ENCODE measurements at places on chromosomes 11 and 22. TPM values are rescaled to one million over a fixed set of nuclear protein-coding genes. Genes with fewer than 3 reads are reported as not detected.

The PIWIL4 gene
- 1.9 TPM for total RNA-seq

GRCh38 chr11:78740199-78741071 lies 165.8 kb upstream of the NARS2 start:
- H3K4me1 ChIP-seq = peaks cover 2% of the 10 kb centered on the region
- H3K27me3 ChIP-seq = no peaks in the 10 kb centered on the region
- no peak overlapping the region for H3K27ac ChIP-seq
- peaks cover 10% of the 10 kb centered on the region for H3K36me3 ChIP-seq
- DNase-seq = no peak
- H3K4me3 ChIP-seq = no peak overlapping the region

DNA sequence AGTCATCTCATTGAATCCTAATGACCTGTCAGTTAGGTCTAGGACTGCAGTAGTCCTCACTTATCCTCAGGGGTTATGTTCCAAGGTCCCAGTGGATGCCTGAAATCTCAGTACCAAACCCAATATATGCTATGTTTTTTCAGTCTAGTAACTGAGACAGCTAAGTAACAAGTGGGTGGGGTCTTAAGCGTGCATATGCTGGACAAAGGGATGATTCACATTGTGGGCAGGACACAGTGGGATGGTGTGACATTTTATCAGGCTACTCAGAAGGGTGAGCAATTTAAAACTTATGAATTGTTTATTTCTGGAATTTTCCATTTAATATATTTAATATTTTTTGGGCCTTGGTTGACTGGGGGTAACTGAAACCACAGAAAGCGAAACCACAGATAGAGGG lies 29.0 kb downstream of the DDX10 start:
- H3K36me3 ChIP-seq = peaks cover 15% of the 10 kb centered on the region
- DNase-seq = no peak
- peaks cover 7% of the 10 kb centered on the region for H3K4me1 ChIP-seq
- H3K27ac ChIP-seq = no peak overlapping the region
- no peaks in the 10 kb centered on the region for H3K27me3 ChIP-seq

GRCh38 chr11:123100379-123101085 lies 38.6 kb upstream of the HSPA8 start:
- no peaks in the 10 kb centered on the region for H3K36me3 ChIP-seq
- no peak for DNase-seq
- peaks cover 6% of the 10 kb centered on the region for H3K27me3 ChIP-seq

GRCh38 chr11:68992743-68993255 lies 12.0 kb upstream of the MRGPRD start:
- no peak for DNase-seq
- H3K27me3 ChIP-seq = peaks cover 22% of the 10 kb centered on the region
- no peaks in the 10 kb centered on the region for H3K4me1 ChIP-seq
- H3K36me3 ChIP-seq = no peaks in the 10 kb centered on the region

DNA sequence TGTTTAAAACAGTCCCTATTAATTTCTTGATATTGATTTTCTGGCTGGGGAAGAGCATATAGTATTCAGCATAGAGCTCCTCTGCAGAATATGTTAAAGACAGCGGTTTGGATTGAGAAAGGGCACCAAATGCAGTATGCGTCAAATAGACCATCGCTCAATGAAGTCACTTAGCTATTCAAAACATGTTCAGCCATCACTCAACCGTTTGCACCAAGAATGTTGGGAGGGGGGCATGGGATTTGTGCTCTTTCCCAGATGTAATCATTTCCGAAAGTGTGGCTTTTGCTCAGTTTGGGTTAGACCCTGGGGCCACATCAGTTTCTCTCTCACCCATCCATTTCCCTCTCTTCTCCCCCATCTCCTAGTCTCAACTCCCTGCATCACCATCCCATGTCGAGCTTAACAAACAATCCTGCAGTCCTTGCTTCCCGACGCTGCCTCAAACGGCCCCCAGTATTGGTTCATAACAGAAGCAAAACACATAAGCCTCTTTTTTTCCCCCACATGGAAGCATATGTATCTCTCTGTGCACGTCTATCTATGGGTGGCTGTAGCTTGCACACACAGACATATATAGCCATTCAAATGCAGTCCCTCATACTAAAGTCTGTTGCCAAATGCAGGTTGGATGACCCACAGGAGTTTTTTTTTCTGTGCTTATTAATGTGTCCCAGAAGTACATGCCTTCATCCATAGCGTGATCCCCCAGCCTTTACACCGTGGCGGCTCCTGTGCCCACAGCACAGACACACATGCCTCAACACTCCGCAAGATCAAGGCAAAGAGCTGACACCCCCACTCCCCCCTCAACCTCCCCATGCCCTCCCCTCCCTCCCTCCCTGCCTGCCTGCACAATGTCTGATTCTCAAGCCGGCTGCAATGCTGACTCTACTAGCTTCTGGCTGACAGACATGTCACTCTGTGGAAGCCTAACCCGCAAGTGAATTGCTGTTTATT lies 2.6 kb downstream of the CACNG2 start:
- DNase-seq = no peak
- H3K27me3 ChIP-seq = peaks cover 87% of the 10 kb centered on the region
- no peak overlapping the region for H3K4me3 ChIP-seq
- H3K36me3 ChIP-seq = no peaks in the 10 kb centered on the region

GRCh38 chr22:25008666-25009065 lies 56.1 kb downstream of the KIAA1671 start:
- no peaks in the 10 kb centered on the region for H3K27me3 ChIP-seq
- H3K4me3 ChIP-seq = no peak overlapping the region
- H3K36me3 ChIP-seq = peaks cover 2% of the 10 kb centered on the region
- DNase-seq = no peak

The PVALB gene
- total RNA-seq = not detected

GRCh38 chr22:41526226-41526829 lies 17.9 kb downstream of the POLR3H start:
- H3K4me1 ChIP-seq = no peaks in the 10 kb centered on the region
- no peak for DNase-seq
- H3K4me3 ChIP-seq = no peak overlapping the region
- no peaks in the 10 kb centered on the region for H3K27me3 ChIP-seq
- H3K27ac ChIP-seq = peak overlapping the region; percentile 91

The CARD18 gene
- not detected for total RNA-seq

The TMEM86A gene
- 7.9 TPM for total RNA-seq

- H3K4me1 ChIP-seq = peaks cover 24% of the 10 kb centered on the region
- no peaks in the 10 kb centered on the region for H3K27me3 ChIP-seq
- no peak for DNase-seq
- H3K4me3 ChIP-seq = no peak overlapping the region
- H3K36me3 ChIP-seq = no peaks in the 10 kb centered on the region
- H3K27ac ChIP-seq = no peak overlapping the region
Observed at GRCh38 chr11:92827132-92827531, 142.3 kb upstream of the MTNR1B start.

DNA sequence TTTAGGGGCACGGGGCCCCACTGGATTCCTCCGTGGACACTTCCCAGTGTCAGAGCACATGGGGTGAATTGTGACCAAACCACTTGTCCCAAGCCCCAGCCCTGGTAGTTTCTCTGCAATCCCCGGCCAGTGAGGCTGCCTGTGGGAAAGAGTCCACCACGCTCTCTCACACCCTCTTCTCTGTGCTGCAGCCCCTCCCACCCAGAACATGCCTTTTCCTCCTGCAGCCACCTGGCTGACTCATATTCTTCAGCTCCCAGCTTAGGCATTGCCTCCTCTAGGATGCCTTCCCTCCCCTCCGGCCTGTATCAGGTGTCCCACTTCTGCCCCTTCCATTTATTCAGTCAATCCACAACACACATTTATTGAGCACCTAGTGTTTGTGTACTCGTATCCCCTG lies 5.4 kb upstream of the RPS6KB2 start:
- peak overlapping the region; percentile 3 for H3K4me3 ChIP-seq
- H3K27me3 ChIP-seq = peaks cover 4% of the 10 kb centered on the region
- H3K36me3 ChIP-seq = no peaks in the 10 kb centered on the region

The TCN2 gene
- 22.9 TPM for total RNA-seq

DNA sequence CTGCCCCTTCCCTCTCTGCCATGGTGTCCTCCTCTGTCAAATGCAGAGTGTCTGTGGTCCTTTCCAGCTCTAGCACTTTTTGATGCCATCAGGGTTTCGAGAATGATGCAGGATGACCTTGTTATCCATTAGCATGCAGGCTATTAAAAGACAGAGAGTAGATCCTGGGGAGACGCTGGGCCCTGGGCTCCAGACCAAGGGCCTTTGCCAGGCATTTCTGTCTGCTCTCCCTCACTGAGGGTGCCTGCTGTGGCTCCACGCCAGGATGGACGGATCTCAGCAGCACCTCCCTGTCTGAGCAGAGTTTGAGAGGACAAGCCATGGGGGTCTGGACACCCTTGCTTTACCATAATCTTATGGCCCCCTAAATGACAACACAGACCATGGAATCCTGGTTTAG lies 110.8 kb upstream of the CD82 start:
- no peak overlapping the region for H3K27ac ChIP-seq
- DNase-seq = no peak
- no peaks in the 10 kb centered on the region for H3K36me3 ChIP-seq
- H3K4me1 ChIP-seq = no peaks in the 10 kb centered on the region

DNA sequence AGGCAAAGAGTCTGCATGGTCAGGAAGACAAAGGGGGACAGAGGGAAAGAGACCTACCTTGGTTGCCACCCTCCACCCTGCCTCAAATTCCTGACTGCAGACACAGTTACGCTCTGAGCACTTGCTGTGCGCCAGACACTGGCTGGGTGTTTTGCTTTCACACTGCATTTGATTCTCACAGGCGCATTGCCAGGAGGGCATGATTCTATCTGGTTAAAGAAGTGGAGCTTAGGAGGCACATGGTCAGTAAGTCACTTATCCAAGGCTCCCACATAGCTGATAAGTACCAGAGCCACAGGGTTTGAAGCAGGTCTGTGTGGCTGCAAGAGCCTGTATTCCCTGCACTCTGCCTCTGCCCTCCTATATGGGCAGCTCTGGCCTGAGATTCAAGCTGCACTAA lies 103.9 kb downstream of the TIMP3 start:
- peaks cover 4% of the 10 kb centered on the region for H3K27me3 ChIP-seq
- H3K4me1 ChIP-seq = peaks cover 6% of the 10 kb centered on the region

DNA sequence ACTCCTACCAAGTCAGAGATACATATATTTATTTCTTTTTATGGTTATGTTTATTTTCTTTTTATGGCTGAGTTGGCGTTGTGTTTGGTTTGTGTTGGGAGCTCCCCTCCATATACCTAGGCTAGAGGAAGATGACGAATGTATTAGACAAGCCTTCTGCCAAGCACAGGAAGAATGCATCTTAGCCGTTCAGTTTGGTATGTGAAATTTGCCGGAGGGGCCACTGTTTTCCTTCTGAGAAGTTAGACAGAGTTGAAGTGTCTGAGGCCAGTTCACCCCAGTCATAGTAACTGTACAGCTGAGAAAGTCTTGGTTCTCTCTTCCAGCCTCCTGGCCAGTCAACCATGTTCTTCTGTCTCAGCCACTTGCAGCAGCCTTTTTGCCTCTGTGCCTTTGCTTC lies 29.8 kb downstream of the TEAD1 start:
- H3K27me3 ChIP-seq = no peaks in the 10 kb centered on the region
- peaks cover 31% of the 10 kb centered on the region for H3K4me1 ChIP-seq
- peak overlapping the region; percentile 75 for H3K27ac ChIP-seq
- no peaks in the 10 kb centered on the region for H3K36me3 ChIP-seq
- no peak for DNase-seq

The KCTD14 gene
- total RNA-seq = 8.9 TPM

- peak; percentile 88 for DNase-seq
- H3K4me3 ChIP-seq = no peak overlapping the region
- H3K4me1 ChIP-seq = peaks cover 12% of the 10 kb centered on the region
- no peaks in the 10 kb centered on the region for H3K36me3 ChIP-seq
- H3K27ac ChIP-seq = no peak overlapping the region
Observed at GRCh38 chr11:66045177-66045639, 3.8 kb downstream of the GAL3ST3 start.

DNA sequence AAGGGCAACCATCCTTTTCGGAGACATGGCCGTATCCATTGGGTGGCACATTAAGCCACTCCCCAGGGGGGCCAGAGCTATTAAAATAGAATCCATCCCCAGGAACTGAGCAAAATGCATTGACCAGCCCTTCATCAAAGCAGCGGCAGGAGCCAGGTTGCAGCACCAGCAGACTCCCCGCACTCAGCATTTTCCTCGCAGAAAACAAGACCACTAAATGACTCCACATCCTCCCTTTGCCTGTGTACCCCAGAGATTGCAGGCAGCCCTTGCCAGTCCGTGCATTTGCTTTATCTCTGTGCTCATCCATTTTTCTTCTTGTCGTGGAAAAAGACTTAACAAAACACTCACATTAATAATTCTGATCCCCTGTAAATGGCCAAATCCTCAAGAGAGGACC lies 144.4 kb upstream of the LARGE1 start:
- peaks cover 2% of the 10 kb centered on the region for H3K4me1 ChIP-seq

DNA sequence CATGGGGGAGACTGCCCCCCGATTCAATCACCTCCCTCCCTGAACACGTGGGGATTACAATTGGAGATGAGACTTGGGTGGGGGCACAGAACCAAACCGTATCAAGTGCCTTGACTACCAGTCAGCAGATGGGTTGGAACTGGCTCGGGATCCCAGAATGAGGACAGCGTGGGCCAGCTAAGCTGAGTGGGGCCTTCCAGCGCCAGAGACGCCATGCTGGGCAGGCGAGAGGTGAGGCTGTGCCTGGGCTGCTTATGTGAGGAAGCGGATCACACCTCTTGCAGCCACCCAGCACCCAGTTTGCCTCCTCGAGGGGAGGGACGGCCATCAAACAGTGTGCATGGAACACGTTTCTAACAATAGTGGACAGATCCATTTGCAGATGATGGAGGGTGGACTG lies 195.1 kb downstream of the TBC1D22A start:
- no peaks in the 10 kb centered on the region for H3K36me3 ChIP-seq
- DNase-seq = no peak
- H3K27me3 ChIP-seq = no peaks in the 10 kb centered on the region
- H3K27ac ChIP-seq = no peak overlapping the region
- no peaks in the 10 kb centered on the region for H3K4me1 ChIP-seq

- no peak overlapping the region for H3K27ac ChIP-seq
- DNase-seq = no peak
Observed at GRCh38 chr11:78429209-78429608, 11.6 kb upstream of the GAB2 start.

DNA sequence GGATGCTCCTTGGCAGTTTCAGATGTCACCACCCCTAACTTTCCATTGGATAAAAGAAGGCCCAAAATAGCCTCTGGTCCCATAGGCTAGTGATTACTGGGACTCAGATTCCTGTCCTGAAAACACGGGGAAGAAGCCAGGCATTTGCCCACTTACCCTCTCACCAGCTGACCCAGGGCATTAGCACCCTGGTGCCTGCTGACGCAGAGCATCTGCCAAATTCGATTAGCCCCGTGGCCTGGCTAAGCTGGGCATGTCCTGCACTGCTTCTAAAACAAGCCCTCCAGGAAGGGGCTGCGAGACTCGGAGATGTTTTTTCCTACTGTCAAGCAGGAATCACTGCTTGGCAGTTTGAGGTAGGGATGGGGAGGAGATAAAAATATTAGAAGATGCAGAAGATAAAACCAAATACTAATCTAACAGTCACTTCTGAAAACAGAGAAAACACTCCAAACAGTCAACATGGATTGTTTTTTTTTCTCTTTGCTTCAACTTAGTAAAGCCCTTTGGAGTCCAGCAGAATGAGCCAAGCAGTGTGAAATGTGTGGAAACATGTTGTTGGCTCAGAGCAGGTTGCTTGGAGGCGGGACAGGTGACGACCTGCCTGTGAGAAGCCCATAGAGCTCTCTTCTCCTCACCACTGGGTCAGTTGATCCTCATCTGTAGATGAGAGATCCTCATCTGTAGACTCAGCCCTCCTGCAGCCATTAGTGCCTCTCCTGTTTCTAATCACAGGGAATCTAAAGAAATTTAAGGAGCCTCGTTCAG lies 54.0 kb downstream of the BDNF start:
- no peaks in the 10 kb centered on the region for H3K36me3 ChIP-seq
- H3K4me3 ChIP-seq = no peak overlapping the region
